ENCODE measurements at places on chromosomes 4 and X. TPM values are rescaled to one million over a fixed set of nuclear protein-coding genes. Genes with fewer than 3 reads are reported as not detected.

Gene SAGE1
- not detected for total RNA-seq

DNA sequence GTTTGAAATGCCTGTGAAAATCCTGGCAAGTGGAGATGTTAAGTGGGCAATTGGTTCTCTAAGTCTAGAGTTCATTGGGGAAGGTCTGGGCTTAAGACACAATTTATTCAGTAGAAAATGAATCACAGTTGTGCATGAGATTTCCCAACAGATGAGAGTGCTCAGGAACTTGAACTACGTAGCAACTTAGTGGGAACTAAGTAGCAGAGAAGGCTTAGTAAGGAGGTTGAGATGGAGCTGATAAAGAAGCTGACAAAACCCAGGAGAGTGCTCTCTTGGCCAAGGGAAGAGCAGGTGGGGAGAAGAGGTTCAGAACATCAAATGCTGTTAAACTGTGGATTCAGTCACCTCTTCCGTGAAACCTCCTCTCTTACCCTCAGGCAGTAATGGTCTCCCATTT, 33.0 kb downstream of the AFF1 start:
- H3K27ac ChIP-seq: no peak overlapping the region
- H3K4me3 ChIP-seq: no peak overlapping the region
- DNase-seq: no peak
- H3K4me1 ChIP-seq: peaks cover 40% of the 10 kb centered on the region
- H3K27me3 ChIP-seq: no peaks in the 10 kb centered on the region

Gene HMX1
- not detected for total RNA-seq

- peaks cover 58% of the 10 kb centered on the region for H3K4me1 ChIP-seq
- H3K36me3 ChIP-seq: no peaks in the 10 kb centered on the region
- H3K4me3 ChIP-seq: no peak overlapping the region
- no peaks in the 10 kb centered on the region for H3K27me3 ChIP-seq
Observed at GRCh38 chr4:143353797-143354196, 17.1 kb downstream of the GAB1 start.

GRCh38 chrX:107825698-107826237, at the start of gene MID2:
TSS of gene MID2 (plus strand) at chrX:107825866. CDS start at chrX:107826427, 561 bp downstream.
- peak; percentile 76 for DNase-seq
- no peaks in the 10 kb centered on the region for H3K36me3 ChIP-seq
- no peaks in the 10 kb centered on the region for H3K27me3 ChIP-seq
- H3K4me3 ChIP-seq: no peak within 1 kb of the TSS

Measured in body of pancreas (tissue), 4 donors.